ENCODE measurements at places on chromosomes 4 and X. TPM values are rescaled to one million over a fixed set of nuclear protein-coding genes. Genes with fewer than 3 reads are reported as not detected.

The IBSP gene
- total RNA-seq = not detected

The ATP2B3 gene
- not detected for total RNA-seq

- no peaks in the 10 kb centered on the region for H3K4me1 ChIP-seq
- H3K27ac ChIP-seq = no peak overlapping the region
- no peaks in the 10 kb centered on the region for H3K27me3 ChIP-seq
- no peaks in the 10 kb centered on the region for H3K36me3 ChIP-seq
- H3K4me3 ChIP-seq = no peak overlapping the region
Observed at GRCh38 chrX:133999031-133999705, 13.8 kb upstream of the GPC3 start.

- DNase-seq = no peak
- no peak overlapping the region for H3K4me3 ChIP-seq
- no peaks in the 10 kb centered on the region for H3K36me3 ChIP-seq
Observed at GRCh38 chr4:82652062-82652461, 90.3 kb upstream of the TMEM150C start.

The GJB1 gene
- total RNA-seq = not detected

The XK gene
- total RNA-seq = 2.6 TPM

The ANKRD50 gene
- 16.5 TPM for total RNA-seq
